Stimulated activated CD8-positive, alpha-beta memory T cell treated with anti-CD3 and anti-CD28 coated beads, Interleukin-4, amount 100 ng/mL, for 24 hours (primary cell): ENCODE measurements at places on chromosomes 13 and 19.

DNA sequence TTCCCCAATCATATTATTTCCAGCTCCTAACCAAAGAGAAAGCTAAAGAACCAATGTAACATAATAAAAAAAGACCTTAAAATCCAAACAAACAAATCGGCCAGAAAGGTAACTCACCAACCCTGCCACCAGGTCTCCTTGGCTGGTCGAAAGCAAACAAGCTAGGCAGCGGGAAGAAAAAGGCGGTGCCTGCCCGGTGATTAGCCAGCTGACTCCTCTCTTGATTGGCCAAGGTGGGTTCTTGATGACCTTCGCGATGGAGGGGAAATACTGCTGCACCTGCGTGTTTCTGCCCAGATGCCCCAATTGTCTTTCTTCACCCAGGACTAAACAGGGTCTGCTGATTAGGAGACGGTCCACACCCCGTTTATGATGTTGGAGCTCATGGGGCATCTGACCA lies at the start of gene NLRP11:
Gene NLRP11, minus strand, starts transcription at position 154 of the 400 bp plus-strand sequence. CDS start 13,825 bp downstream, outside the sequence.
- DNase-seq = no peak

DNA sequence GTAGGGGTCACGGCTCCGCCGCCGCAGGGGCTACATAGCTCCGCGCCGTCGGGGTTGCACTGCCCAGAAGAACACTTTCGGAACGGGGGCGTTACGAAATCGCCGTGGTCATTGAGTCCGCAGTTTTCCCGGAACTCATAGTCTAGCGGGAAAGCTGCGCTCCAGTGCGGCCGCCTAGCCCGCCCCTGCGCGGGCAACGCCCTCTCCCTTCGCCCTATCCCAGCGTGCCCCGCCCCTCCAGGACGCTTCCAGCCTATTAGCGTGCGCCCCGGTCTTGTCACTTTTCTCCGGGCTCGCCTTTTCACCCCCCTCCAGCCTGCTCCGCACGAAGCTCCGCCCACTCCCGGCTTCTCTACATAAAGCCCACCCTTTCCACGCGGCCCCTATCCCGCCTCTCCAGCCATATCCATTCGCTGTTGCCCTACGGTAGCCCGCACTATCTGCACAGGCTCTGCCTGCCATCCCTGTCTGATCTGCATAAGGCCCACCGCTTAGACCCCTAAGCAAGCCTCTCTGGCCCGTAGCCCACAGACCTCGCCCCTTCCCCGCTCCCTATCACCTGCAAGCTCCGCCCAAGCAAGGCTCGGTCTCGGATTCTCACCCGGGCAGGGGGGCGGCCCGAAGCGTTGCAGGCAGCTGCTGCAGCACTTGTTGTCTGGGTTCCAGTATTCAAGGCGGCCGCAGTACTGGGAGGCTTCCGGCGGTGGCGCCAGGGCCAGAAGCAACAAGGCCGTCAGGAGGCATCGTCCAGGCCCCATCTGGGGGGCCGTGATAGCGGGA lies 1.6 kb downstream of the IGFLR1 start:
- peak; percentile 96 for DNase-seq

DNA sequence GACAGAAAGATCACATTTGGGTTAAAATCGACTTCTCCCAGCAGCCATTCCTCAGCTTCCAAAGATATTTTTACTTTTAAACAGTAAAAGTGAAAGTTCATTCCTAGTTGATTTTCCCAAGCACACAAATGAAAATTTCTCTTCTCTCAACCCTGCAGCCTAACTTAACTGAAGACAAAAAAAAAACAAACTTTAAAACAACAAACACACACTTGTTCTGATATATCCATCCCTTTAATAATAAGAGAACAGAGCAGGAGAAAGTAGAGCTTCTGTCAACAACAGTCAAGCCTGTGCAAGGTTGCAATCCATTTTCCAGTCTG lies 72.9 kb downstream of the STK24 start:
- no peak for DNase-seq

DNA sequence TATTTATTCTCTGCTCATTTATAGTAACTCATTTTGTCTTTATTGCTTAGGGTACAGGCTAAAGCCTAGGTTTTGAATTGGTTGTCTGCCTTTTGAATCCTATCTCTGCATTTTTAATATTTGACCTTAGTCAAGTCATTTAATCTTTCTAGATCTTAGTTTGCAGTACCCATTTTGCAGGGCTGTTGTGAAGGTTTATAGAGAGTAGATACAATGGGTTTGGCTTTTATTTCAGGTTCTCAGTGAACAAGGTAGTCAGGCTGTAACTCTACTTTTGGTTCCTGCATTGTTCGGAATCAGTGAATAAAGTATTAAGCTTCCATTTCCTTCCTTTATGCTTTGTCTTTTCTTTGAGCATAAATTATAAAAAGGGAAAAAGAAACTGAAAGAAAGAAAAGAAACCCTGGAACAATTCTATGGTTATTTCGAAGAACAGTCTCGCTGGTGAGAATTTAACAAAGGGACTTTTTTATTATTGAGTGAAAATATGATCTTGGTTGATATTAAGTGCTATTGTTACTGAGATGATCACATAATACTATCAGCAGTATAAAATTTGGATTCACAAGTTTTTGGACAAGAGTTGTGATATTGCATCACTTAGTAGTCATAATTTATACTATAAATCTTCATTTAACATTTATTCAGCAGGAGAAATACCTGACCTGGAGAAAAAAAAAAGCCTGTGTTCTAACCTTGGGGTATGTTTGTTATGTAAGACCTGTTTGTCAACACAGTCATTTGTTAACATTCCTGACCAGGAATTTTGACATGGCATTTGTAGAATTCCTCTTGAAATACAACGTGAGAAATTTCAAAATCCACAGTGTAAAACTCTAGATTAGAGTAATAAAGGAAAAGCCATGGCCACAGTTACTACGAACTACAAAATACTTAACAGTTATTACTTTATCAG lies 91.3 kb downstream of the ZMYM2 start:
- DNase-seq = no peak

DNA sequence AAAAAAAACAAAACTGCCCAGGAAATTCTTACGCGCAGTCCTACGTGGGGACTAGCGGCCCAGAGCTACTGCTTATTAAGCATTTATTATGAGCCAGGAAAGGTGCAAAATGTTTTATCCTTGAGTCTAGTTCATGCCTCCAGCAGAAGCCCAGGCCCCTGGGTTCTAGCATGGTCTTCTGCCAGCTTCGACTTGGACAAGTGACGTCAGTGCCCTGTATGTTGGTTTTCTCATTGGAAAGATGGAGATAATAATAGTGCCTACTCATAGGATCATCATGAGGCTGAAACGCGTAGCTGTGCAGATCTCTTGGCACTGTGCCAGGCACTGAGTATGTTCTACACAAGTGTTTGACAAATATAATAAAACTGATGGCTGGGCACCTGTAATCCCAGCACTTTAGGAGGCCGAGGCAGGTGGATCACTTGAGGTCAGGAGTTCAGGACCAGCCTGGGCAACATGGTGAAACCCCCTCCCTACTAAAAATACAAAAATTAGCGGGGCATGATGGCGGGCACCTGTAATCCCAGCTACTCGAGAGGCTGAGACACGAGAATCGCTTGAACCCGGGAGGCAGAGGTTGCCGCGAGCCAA lies 12.4 kb upstream of the SULT2B1 start:
- DNase-seq = no peak

- no peak for DNase-seq
Measured at GRCh38 chr19:16019691-16020448, 56.4 kb upstream of the TPM4 start.

DNA sequence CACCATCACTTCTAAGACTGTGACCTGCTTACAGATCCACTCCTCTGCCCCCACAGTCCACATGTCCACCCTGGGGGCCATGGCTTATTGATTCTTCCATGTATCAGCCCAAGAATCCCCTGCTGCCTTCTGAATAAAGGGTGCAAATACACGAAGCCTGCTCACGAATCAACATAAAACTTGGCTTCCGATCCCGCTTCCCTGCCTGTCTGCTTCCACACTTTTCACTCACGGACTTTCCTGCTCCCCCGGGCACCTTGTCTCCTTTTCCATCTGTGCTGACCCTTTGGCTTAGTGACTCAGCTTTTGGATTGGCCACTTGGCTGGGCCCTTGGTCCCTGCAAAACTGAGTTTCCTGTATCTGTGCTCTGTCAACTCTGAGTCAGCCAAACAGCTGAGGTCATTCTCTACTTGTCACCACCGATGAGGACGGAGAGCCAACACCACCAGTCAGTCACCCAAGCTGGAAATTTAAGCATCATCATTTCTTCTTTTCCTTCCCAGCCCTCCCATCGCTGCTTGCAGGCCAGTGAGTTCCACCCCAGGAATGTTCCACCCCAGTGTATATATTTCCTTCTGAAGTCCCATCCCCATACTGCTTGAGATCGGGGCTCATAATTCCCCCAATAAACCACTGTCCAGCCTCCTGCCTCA lies 11.4 kb upstream of the USP12 start:
- DNase-seq = no peak

DNA sequence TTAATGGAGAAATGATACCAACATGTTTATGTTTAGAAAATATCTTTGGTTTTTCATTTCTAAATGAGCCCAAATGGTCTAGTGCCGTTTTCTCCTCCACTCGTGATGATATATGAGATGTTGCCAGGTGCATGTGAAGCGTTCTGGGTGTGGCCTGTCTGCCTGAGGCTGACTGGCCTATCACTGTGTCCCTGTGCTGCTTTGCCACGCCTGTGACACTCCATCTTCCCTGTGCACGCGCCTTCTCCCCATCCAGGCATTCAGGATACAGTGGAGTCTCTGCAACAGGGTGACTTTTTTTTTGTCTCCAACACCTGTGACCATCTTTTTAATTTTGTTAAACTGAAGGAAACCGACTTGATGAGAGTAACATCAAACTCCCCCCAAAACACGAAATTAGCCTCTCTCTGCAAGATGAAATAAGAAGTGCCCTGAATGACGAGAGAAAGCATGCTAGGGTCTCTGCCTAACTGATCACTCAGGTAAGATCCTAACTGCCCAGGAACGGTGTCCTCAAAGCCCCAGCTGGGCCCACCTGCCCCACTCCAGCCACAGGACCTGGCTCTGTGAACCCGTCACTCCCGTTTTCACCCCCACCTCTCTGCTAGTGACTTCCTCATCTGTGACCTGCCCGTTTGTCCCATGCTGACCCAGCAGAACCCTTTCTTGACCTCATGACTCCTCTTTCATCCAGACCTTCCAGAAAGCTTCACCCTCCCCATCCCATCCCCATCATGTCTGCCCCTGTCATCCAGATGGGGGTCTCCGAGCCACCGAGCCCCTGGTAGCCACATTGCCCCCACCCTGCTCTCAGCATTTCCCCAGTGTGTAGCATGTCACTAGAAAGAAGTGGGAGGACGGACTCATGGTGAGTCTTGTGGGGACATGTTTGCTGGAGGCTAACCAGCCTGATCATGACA lies 33.2 kb upstream of the TFDP1 start:
- no peak for DNase-seq

GRCh38 chr13:108711386-108711785 lies 82.0 kb downstream of the MYO16 start:
- DNase-seq = no peak

- DNase-seq = no peak
Measured at GRCh38 chr19:16875584-16876555, 12.9 kb upstream of the F2RL3 start.

GRCh38 chr13:79258489-79258888 lies 147.6 kb downstream of the RBM26 start:
- no peak for DNase-seq

- no peak for DNase-seq
Measured at GRCh38 chr13:48633700-48634099, 20.0 kb upstream of the CYSLTR2 start.

GRCh38 chr19:45468803-45469131 lies 971 bp downstream of the FOSB start:
- no peak for DNase-seq

GRCh38 chr19:31286491-31286890 lies 62.7 kb downstream of the TSHZ3 start:
- DNase-seq = no peak

- DNase-seq = no peak
Measured at GRCh38 chr19:31280287-31281006, 68.8 kb downstream of the TSHZ3 start.

DNA sequence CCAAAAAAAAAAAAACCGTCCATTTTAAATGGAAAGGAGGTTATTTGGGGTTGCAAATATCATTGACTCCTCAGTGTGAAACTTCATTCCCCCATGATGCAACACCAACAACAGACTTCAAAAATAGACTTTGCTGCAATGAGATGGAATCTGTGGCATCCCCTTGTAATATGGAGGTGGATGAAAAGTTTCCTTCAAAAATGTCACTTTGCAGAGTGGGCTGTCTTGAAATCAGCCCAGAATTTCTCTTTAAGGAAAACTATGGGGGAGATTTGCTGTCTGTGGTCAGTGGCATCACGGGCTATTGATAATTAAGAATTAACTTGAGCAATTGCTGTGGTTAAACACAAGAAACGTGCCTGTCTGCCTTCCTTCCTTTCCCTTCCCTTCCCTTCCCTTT lies 1.5 kb downstream of the GPR18 start:
- no peak for DNase-seq

- DNase-seq = no peak
Measured at GRCh38 chr19:6979399-6979798, 41.8 kb downstream of the MBD3L2B start.

DNA sequence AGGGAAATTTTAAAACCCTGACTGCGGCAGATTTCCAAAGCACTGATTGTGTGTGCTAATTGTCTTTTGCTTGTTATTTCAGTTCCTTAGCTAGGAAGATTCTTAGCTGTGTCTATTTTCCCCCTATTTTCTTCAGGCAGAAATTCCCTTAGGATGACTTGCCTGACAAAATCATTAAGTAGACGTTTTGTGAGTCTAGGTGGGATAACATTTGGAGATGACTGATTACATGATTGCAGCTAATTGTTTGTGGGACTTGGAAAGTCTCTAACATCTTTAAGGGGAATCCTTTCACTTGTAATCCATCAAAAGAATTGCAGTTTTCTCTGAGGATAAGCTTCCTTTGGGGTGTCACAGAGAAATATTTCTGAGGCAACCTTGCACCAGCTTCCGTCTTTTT lies 228.0 kb downstream of the OXGR1 start:
- DNase-seq = no peak

- no peak for DNase-seq
Measured at GRCh38 chr19:39843919-39844793, 2.0 kb downstream of the FBL start.

- no peak for DNase-seq
Measured at GRCh38 chr13:48476215-48476614, 56.7 kb downstream of the RCBTB2 start.

DNA sequence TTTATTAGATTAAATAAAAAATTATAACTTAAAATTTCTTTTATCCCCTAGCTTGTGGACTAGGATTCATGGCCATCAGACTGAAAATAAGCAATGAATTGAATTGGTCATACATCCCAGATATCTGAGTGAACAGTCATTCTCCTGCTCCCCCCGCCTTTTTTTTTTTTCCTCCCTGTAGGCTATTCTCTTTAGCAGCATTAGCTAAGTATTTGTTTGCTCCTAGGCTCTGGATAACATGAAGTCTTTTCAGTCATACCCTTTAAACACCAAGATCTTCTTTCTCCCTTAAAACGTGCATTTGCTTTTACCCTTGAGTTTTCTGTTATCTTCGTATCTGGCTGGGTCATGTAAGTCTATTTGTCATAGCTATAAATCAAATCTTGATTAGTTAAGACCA lies 866.7 kb upstream of the SPRY2 start:
- no peak for DNase-seq

DNA sequence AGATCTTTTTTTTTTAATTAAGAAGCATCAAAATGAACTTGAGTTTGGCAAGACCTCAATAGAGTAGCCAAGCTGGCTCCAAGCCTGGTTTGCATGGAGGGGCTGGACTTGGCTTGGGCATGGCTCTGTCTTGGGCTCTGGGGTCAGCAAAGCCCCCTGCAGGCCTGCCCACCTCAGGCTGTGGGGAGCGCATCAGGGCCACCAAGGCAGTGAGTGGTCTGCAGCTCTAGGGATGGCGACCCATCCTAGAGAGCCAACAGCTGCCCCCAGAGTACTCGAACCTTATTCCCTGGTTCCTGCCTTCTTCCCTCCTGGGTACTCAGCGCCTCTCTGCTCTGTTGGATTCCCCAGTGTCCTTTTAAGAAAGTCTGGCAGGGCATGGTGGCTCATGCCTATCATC lies 5.4 kb upstream of the CHST8 start:
- DNase-seq = no peak
